ENCODE measurements at places on chromosomes 1 and 21.
A peak's percentile ranks its signal among the peaks of the same experiment; 100 is the strongest.

DNA sequence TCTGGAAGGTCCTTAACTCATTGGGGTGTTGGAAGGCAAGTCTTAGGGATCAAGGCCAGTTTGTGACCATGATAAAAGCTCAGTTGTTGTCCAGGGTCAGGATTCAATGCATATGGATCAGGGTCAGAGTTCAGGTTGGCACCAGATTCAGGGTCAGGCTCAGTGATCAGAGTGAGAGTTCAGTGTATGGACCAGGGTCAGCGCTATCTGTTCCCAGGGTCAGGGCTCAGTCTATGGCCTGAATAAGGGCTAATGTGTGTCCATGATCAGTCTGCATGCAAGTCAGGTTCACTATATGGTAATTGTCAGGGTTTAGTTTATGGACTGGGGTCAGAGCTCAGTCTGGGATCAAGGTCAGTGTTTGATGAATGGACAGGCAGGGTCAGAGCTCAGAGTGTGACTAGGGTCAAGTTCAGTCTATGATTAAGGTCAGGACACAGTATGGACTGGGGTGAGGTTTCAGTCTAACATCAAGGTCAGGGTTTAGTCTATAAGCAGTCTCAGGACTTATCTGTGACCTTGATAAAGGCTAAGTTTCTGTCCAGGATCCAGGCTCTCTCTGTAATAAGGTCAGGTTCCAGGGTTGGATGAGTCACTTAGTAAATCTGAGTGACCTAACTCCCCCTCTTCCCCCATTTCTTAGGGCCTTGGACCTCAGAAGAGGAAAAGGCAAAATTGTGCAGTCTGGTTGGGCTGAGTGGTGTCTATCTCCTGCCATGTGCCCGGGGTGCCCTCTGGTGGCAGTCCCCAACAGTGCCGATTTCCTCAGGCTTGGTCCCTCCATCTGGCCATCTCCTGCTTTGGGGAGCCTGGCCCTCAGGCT lies 23.8 kb downstream of the KNCN start:
- no peak for DNase-seq

DNA sequence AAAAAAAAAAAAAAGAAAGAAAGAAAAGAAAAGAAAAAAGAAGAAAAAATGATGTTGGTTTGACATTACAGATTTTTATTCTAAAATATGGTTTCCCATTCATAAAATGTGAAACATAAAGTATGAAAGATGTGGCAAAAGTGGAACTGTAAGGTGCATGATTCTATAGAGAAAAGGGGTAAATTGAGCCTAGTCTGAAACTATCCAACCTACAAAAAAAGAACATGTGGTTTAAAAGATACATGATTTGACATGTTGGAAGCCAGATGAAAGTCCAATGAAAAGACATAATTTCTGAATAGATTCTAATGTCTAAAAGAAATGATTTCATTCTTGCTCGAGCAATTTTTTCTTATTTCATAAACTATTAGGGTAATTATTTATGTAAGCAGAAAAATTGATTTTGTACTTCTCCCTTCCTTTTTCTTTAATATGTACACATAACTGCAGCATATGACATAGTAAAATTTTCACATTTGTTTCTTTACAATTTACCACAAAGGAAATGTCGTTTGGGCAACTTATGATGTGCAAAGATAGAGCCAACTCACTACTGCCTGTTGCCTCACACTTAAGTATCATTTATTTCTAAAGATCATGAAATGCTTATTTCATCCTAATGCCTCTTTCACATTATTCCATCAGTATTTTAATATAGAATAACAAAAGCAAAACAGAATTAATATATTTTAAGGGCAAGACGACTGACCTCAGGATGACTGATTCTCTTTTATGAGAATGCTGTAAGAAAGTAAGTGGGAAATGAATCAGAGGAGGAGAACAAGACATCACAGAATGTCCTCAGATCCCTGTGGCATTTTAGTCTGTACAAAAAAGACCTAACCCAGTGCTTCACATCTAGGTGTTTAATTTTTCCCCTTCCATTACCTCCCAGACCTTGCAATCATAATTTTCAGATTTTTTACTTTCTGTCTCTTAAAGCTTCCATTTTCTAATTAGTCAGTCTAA lies 165.8 kb upstream of the HMCN1 start:
- no peak for DNase-seq

DNA sequence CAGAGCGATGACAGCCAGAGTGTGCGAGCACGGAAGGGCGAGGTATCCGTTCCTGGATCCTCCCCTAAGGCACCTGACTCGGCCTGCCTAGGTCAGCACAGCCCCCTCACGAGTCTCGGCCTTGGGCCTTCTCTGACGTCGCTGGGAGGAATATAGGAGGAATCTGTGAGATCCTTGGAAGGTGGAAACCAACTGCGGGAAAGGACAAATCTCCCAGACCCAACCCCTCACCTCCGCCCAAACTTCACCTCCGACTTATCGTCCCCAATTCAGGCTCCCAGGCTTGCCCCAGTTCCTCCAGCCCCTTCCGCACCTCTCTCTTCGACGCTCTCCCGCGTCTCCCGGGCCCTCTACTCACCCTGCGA lies 494 bp downstream of the APH1A start:
- no peak for DNase-seq

GRCh38 chr1:242196914-242197313 lies 198.0 kb upstream of the MAP1LC3C start:
- DNase-seq: no peak

DNA sequence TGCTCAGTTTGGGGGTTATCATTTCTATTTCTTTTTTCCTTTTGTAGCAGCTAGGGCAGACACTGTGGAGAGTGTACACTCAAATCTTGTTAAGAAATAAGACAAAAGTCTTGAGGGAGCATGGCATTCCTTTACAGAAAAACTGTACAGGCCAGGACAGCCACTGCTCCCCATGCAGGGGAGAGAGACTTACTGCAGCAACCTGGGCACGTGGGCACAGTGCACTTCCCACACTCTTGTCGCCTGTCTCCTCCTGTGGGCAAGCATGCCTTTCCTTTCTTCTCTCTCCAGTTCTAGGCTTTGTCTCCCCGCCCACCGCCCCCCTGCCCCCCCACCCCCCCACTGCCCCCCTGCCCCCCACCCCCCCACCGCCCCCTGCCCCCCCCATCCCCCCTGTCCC lies 51.9 kb downstream of the PHC2 start:
- DNase-seq: no peak

DNA sequence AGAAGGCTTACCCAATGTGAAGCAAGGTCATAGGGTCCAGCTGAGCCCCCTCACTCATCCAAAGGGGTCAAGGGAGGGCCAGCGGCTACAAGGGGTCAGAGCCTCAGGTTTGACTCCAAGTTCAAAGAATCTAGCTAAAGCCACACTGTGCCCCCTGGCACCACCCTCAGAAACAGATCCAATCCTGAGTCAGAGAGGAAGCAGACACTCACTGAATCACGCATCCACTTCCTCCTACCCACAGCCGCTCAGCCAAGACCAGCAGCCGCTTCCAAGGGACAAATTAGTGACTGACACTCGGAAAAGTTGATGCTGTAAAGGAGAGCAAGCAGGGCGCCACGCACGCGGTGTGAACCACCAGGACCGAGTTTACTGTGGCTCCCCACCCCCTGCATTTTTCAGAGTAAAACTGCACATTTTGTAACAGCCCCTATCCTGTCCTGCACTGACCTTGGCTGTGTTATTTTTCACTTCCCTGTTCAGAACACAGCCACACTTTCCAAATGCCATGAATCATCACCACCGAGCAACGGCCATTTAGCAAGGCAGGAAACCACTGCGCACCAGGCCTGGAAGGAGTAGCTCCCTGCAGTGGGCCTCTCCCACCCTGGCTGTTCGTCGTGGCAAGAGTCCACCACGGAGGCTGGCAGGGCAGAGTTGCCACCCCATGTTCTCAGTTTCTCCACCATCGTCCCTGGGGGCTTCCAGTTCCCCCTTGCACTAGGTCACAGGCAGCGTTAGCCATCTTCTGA lies 147.8 kb downstream of the TOMM20 start:
- peak; percentile 79 for DNase-seq

DNA sequence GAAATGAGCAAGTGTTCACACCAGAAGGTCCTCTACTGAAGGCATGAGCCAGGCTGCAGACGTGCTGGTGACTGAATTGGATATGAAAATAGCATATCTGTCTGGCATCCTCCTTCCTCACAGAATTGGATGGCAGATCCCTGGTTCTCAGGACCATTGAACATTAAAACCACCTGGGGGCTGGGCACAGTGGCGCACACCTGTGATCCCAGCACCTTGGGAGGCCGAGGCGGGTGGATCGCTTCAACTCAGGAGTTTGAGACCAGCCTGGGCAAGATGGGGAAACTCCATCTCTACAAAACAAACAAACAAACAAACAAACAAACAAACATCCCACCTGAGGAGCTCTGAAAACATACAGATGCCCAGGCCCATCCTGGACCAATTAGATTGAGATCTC lies 23.4 kb downstream of the TEX35 start:
- no peak for DNase-seq

GRCh38 chr21:38879912-38880576 lies 74.3 kb downstream of the ETS2 start:
- DNase-seq: no peak

- DNase-seq: no peak
Measured at GRCh38 chr1:168372307-168372706, 91.6 kb downstream of the TBX19 start.

DNA sequence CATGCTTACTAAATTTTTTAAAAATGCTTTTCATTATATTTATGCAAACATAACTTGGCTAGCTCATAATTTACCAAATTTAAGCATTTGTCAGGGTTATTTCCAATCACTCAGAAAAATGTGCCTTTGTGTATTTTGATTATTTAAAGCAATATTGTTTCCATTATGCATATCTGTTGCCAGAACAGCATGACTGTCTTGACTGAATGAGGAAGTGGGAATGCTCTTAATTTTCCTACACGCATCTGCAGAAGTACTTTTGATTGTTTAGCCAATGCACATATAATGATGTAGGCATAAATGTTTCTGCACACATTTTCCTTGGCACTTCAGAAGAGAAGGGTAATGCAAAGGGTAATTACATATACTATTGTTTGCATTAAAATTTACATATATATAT lies 92.5 kb upstream of the ADGRL2 start:
- DNase-seq: no peak

GRCh38 chr1:219659684-219660083 lies 46.8 kb upstream of the ZC3H11B start:
- peak; percentile 29 for DNase-seq

GRCh38 chr1:77282187-77282865 lies 507 bp downstream of the AK5 start:
- no peak for DNase-seq

- DNase-seq: no peak
Measured at GRCh38 chr1:42335809-42336518, 929 bp upstream of the FOXJ3 start.

GRCh38 chr1:168477792-168478191 lies 66.0 kb downstream of the XCL2 start:
- DNase-seq: no peak

DNA sequence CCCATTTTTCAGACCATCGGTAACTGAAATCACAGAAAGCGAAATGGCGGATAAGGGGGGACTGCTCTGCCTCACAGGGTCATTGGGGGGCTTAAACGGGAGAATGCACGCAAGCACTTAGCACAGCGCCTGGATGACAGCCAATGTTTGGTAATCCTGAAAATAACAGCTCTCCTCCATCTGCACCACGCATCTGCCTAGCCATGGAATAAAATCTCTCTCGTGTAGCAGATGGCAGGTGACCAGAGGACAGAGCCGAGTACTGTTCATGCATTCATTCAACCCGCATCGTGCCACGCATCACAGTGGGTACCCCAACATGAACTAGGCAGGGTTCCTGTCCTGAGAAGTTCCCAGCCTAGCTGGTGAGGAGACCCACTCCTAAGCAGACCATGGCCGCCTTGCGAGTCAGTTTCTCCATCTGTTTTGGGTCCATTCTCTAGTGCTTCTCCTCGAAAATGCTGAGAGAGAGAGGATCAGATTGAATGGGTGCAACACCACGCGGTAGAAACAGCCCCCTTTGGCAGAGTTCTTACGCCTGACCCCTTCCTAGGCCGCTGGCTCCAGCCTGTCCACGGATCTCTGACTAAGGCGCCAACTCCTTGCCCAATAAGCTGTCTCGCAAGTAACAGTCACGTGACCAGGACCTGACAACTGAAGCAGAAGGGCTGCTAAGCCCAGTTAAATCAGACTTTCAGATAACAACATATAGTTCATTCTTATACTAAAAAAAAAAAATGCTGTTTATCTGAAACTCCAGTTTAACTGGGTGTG lies 7.3 kb downstream of the SLC1A7 start:
- DNase-seq: no peak

- peak; percentile 51 for DNase-seq
Measured at GRCh38 chr1:36285443-36286101, 20.6 kb upstream of the SH3D21 start.

- no peak for DNase-seq
Measured at GRCh38 chr1:59317343-59317742, 20.4 kb downstream of the FGGY start.

GRCh38 chr1:54485416-54485815 lies 62.6 kb upstream of the ACOT11 start:
- no peak for DNase-seq

DNA sequence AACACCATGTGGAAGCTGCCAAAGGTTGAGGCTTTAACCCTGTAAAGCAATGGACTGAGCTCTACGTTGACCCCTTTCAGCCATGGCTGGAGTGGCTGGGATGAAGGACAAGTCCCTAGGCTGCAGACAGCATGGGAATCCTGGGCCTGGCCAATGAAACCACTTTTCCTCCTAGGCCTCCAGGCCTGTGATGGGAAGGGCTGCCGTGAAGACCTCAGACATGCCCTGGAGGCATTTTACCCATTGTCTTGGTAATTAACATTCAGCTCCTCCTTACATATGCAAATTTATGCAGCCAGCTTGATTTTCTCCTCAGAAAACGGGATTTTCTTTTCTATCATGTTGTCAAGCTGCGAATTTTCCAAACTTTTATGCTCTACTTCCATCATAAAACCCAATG lies 214.5 kb downstream of the RGS7 start:
- DNase-seq: no peak

GRCh38 chr1:19260211-19261138 lies 8.9 kb downstream of the MRTO4 start:
- DNase-seq: no peak

Data from HS-27A (cell line).